Mesenteric fat pad (tissue), 1 donor: ENCODE measurements at places on chromosomes 5 and 9. TPM values are rescaled to one million over a fixed set of nuclear protein-coding genes. Genes with fewer than 3 reads are reported as not detected.

Gene POLR3G
- total RNA-seq: 1.7 TPM

Gene NR5A1
- total RNA-seq: not detected

Gene PCDHGA6
- 3.1 TPM for total RNA-seq

Gene OR1J2
- not detected for total RNA-seq

Gene FGFR4
- total RNA-seq: 0.42 TPM

Gene UGT3A2
- total RNA-seq: not detected

Gene PCDHA12
- 0.29 TPM for total RNA-seq

Gene PELO
- 36.7 TPM for total RNA-seq

Gene AGXT2
- total RNA-seq: not detected

Gene CTSV
- 0.22 TPM for total RNA-seq

Gene RGP1
- total RNA-seq: 25.0 TPM

Gene SPINK4
- not detected for total RNA-seq

- DNase-seq: no peak
Measured at GRCh38 chr5:143086908-143087637, 316.4 kb downstream of the NR3C1 start.

DNA sequence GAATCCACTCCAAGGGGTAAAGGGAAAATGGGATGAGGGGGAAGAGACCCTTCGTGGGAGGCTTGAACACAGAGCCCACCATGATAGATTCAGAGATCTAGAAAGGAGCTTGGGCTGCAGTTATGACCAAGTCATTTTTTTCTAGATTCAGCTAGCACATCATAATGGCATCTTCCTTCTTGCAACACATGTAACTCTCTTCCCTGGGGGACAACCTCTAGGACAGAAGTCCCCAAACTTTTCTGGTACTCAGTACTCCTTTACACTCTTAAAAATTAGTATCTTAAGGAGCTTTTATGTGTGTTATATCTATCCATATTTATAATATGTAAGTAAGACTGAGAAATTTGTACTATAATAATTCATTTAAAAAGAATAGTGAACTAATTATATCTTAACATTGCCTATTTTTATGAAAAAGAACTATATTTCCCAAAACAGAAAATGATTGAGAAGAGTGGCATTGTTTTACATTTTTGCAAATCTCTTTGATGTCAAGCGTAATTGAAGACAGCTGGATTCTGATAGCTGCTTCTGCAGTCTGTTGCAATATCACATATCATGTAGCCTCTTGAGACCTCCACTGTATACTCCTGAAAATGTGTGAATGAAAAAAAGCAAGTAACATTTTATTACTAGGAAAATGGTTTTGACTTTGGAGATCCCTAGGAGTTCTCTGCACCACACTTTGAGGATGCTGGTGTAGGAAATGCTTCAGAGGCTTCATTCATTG lies 875 bp downstream of the ACO1 start:
- no peak for DNase-seq

DNA sequence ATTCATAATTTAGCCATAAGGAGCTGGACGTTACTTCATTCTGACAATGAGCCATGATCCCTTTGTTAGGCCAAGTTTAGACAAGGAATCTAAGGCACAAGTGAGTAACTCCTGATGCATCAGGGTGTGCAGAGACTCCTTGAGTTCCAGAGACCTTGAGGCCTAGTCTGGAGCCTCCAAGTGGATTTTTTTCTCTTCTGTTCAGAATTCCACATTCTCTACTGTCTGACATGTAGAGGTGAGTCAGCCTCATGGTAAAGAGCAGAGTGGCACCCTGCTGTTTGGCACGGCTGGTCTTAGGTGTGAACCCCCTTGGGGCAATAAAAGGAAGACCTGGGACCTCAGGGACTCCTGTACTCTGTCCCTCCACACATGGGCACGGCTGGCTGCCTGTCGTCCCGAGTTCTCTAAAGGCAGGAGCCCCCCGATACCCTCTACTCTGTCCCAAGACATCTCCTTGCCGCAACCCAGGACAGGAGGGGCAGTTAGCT lies 22.0 kb upstream of the TGFBI start:
- no peak for DNase-seq

DNA sequence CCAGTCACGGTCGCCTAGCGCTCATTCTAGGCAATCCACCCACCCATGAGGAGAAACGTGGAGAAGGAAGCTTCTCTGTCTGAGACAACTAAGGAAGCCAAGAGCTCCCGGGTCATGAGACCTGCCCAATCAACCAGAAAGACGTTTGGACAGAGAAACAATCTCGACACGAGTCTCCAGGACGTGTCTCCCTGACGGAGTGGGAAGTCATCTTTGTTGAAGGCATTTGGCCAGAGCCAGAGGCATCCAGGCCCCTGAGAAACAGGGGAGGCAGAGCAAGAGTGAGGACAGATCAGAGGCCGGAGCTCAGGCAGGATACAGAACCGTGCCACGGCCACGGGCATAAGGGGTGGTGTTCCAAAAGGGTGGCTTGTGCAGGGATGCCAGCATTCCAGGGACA lies 479.0 kb downstream of the SPATA31A7 start:
- DNase-seq: peak; percentile 76

- DNase-seq: no peak
Measured at GRCh38 chr5:136424835-136425584, 59.7 kb upstream of the TRPC7 start.

DNA sequence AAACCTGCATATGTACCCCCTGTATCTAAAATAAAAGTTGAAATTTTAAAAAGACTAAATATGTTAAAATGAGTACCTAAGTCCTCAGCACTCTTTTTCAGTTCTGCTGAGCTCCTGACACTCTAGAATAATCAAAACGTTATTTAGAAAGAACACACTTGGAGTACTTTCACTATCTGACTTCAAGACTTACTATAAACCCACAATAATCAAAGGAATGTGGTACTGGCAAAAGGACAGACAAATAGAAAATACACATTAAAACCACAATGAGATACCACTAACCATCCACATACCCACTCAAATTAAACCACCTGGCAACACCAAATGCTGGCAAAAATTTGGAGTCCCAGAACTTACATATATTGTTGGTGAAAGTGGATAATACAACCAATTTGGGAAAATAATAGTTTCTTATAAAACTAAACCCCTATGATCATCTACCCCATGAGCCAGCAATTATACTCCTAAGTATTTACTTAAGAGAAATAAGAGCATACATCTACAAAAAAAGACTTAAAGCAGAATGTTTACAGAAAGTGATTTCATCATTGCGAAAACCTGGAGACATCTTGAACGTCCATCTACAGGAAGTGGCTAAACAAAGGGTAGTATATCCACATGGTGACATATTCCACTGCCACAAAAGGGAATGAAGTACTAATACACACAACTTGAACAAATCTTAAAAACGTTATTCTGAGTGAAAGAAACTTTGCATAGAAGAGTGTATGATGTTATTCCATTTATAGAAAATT lies 12.8 kb upstream of the PRSS3 start:
- DNase-seq: no peak

- no peak for DNase-seq
Measured at GRCh38 chr5:84327591-84327990, 57.1 kb downstream of the EDIL3 start.

- DNase-seq: no peak
Measured at GRCh38 chr9:125246261-125246667, 5.1 kb upstream of the HSPA5 start.

DNA sequence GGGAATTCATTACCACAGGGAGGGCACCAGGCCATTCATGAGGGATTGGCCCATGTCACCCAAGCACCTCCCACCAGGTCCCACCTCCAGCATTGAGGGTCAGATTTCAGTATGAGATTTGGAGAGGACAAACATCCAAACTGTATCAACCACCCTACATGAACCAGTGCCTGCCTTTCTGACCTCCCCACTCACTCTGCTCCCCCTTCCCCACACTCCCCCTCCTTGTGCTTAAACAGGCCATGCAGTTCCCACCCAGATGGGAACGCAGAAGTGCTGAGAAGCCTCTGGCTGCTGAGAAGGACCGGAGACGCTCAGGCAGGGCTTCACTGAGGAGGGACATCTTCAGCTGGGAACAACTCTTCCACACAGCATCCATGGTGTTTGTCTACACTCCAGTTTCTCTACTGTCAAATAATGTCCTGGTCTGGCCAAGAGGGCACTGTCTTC lies 30.0 kb upstream of the ADAMTS2 start:
- DNase-seq: peak; percentile 64

DNA sequence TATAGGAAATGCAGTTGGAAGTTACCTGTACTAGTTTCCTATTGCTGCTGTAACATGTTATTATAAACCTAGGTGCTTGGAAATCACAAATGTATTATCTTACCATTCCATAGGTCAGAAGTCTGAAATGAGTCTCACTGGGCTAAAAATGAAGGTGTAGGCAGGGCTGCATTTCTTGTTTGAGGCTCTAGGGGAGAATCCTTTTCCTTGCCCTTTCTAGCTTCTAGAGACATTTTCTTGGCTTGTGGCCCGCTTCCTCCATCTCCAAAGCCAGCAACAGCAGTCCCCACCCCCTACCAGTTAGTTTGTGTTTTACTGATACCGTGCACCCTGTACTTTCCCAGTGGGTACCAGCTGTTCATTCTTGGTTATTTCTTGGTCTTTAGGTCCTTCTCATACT lies 153.3 kb downstream of the SLF1 start:
- no peak for DNase-seq

- no peak for DNase-seq
Measured at GRCh38 chr5:88818296-88818695, 64.7 kb downstream of the MEF2C start.

DNA sequence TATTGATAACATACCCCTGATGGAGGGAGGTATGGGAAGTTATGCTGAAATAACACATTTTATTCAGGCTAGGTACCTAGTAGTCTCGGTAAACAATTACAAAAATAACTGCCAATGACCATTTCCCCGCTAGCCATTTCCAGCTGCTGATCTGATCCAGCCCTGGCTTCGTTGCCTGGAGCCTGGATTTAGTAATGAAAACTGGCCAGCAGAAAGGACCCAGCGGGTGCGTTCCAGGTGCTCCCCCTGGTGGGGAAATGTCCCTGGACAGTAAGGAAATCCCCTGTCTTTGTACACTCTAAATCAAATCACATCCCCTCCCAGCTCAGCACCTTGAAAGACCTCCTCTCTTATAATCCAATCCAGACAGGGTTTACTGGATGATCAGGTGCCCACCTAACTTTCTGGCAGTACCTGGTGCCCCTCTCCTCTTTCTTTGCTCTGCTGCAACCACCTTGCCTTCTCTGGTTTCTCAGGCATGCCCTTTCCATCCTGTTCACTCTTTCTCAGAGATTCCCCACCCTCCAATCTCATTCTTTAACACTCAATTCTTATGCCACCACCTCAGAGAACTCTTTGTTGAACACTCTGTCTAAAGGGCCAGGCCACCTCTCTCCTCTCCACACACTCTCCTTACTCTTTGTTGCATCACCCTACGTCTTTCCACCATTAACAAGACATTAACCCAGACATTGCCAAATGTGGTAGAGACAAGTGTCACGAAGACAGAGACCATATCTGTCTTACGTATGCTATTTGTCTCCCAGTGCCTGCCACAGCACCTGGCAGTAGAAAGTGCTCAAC lies 50.1 kb upstream of the SMAD5 start:
- DNase-seq: no peak

DNA sequence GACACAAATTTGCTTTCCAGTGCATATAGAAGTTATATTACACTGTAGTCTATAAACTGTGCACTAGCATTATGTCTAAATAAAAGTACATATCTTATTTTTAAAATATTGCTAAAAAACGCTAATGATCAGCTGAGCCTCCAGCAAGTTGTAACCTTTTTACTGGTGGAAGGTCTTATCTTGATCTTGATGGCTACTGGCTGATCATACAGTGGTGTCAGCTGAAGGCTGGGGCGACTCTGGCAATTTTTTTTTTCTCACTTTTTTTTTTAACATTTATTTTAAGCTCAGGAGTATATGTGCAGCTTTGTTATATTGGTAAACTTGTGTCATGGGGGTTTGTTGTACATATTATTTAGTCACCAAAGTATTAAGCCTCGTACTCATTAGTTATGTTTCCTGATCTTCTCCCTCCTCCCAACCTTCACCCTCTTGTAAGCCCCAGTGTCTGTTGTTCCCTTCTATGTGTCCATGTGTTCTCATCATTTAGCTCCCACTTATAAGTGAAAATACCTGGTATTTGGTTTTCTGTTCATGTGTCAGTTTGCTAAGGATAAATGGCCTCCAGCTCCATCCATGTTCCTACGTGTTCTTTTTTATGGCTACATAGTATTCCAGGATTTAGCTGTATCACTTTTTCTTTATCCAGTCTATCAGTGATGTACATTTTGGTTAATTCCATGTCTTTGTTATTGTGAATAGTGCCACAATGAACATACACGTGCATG lies 38.6 kb upstream of the IFNE start:
- no peak for DNase-seq

DNA sequence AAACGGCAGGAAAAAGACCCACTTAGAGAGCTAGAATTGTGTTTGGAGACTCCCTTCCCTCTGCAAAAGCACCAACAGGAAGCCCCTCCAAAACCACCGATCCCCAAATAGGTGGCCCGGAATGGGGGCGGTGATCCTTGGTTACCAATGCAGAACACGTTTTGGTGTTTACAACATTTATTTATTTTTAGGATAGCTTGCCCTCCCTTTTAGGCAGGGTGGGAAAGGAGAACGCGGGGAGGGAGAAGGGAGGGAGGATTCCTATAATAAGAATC lies 579 bp upstream of the NTRK2 start:
- DNase-seq: no peak

GRCh38 chr5:163245584-163245983 lies 191.8 kb upstream of the CCNG1 start:
- no peak for DNase-seq

- peak; percentile 49 for DNase-seq
Measured at GRCh38 chr9:129273136-129273895, 95.3 kb upstream of the IER5L start.

DNA sequence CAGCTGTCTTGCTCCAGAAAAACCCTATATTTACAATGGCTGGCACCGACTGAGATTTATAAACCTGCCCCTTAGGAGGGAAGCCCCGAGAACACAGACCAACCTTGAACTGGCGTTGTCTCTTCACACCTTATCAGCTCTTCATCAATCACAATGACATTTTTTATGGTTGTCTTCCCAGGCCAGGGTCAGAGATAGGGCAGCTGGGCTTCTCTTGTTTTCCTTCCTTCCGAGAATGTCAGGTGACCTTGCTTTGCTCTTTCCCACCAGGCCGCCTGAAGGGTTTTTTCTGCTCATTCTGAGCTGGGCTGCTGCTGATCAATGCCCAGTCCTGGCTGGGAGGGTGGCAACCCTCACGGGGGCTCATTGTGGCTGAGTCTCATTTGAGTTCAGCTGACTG lies 619.1 kb downstream of the CCDC171 start:
- DNase-seq: no peak

DNA sequence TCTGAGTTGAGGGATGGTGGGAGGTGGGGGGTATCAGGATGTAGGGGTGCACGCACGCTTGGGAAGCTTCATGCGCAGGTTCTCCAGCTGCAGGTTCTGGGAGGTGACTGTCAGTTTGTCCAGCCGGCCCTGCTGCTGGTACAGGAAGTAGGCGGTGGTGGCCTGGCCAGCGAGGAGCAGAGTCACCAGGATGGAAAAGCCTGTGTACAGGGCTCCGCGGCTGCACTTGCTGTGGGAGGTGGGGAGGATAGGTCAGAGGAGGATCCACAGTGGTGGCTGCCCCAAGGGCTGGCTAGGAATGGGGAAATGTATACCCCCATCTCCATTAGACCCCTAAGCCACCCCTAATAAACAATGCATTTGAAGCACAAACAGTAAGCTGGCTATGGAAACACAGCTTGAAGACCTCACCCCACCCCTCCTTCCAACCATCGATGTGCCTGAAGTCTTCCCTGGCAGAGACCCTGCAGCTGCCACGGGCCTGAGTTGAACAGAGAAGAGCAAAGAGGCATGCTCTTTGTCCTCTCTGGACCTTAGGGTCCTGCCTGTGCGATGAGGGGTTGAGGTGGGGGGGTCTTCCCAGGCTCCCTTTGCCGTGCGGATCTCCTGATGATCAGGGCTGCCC lies 5.5 kb downstream of the CD74 start:
- no peak for DNase-seq

- DNase-seq: no peak
Measured at GRCh38 chr5:56985936-56986625, 34.2 kb upstream of the MIER3 start.
